ENCODE measurements at places on chromosomes 16 and 17.

GRCh38 chr17:3762922-3763776 lies 37.8 kb downstream of the ITGAE start:
- DNase-seq = peak; percentile 78

GRCh38 chr17:17982801-17983200 lies 10.1 kb downstream of the DRC3 start:
- DNase-seq = no peak

DNA sequence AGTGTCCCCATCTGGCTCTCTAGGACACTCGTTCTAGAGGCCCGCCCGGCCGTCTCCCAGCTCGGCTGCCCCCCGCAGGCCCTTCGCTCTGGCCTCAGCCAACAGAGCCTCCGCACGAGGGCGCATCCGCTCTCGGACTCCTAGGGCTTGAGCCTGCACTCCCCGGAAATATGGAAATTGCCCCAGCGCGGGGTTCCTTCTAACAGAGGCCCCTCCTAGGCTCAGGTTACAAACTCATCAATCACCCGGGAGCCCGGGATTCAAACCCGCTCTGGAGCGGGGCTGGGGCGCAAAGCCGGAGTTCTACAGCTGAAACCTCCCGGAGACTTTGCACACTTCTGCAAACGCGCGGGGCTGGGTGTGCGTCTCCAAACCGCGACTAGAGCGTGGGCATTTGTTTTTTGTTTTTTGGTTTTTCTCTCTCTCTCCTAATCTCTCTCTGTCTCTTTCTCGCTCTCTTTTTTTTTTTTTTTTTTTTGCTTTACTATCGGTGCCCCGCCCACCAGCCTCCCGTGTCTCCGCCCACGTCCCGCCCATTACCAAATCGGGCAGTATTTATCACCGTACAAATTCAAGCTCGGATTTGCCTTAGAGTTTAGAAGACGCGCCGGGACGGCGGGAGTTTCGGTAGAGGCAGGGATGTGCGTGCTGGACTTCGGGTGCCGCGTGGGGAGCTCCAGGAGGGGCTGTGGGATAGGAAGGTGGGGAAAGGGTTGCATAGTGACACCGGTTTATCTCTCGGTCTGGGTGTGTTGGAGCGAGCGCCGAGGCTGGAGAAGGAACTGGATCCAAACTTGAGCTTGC lies 2.4 kb upstream of the FOXL1 start:
- DNase-seq = peak; percentile 54

DNA sequence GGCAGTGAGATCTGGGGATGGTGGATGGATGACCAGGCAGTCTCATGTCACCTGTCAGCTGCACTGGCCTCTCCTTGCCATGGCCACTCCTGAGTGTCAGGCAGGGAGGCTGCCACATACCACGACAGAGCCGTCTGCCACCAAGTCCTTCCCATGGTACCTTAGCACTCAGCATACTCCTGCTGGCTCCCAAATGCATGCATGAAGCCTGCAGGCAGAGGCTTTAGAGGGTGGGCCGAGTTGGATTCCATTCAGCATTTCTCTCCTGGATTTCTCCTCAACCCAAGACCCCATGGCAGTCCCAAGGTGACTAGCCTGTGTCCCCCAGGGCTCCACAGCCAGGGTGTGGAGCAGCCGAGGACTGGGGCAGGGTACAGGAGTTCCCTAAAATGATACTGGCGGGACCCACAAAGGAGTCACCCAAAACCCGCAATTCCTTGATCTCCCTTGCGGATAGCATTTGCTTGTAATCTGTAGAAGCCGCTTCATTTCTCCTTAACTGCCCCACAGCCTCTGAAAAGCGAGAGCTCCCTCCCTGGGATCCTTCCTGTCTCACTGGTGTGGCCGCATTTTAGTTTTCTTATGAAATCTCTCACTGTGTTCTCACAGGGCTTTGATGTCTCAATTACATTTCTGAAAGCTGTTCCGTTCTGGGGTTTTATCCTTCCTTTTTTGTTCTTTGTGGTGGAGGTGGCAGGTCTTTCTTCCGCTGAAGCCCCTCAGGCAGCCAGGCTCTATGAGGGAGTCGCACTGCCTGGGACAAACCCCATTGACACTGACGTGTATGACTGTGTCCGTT lies 141.4 kb downstream of the SOCS1 start:
- no peak for DNase-seq

DNA sequence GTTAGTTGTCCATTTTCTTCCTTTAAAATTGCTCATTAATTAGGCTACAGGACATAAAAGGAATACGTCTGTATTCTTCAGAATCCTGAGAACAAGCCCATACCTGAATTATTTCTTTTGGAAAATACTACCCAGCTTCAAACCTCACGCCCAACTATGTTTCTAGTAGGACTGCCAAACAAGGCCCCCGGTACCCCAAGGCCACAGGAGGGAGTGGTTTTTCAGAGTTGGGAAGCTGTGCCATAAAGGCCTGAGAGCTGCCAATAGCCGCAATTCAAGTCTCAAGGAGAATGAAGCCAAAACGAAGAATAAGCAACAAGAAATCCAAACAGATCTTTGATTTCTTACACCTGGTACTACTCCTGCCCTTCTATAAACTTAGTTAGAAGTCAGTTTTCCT lies 48.3 kb downstream of the UBE2G1 start:
- DNase-seq = no peak

GRCh38 chr16:79810449-79811189 lies 210.1 kb upstream of the MAF start:
- DNase-seq = no peak

DNA sequence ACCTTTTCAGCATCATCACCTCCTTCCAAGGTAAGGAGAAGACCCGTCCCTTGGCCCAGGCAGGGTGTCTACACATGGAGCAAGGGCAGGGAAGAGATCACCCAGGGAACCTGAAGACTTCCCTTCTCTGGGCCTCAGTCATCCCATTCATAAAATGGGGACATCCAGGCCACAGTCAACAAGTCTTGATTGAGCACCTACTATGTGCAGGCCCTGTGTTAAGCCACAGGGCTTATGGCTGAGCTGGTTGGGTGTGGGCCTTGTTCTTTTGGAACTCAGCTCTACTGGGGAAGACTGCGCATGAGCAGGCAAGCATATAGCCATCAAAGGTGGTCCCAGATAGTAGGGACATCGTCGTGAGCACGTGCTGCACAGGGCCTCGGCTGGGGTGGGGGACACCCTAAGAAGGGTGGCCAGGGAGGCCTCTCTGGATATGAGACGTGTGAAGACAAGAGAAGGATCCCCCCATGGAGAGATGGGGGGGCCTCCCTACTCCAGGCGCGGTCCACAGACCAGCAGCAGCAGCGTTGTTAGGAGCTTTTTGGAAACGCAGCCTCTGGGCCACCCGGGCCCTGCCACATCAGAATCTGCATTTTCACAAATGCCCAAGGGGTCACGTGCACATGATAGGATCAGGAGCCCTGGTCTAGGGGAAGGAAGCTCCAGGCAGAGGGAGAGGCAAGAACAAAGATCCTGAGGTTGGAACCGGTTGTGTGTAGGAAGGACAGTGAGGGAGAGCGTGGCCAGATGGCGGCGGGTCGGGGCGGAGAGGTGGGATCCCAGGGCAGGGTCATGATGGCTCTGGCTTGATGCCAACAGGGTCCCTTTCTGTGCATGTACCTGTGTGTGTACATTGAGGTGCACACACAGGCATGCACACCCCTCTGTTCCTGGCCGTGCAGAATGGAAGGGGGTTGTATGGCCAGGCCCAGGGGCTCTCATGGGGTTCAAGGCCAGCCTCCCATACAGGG lies 5.9 kb upstream of the ADGRG3 start:
- no peak for DNase-seq

DNA sequence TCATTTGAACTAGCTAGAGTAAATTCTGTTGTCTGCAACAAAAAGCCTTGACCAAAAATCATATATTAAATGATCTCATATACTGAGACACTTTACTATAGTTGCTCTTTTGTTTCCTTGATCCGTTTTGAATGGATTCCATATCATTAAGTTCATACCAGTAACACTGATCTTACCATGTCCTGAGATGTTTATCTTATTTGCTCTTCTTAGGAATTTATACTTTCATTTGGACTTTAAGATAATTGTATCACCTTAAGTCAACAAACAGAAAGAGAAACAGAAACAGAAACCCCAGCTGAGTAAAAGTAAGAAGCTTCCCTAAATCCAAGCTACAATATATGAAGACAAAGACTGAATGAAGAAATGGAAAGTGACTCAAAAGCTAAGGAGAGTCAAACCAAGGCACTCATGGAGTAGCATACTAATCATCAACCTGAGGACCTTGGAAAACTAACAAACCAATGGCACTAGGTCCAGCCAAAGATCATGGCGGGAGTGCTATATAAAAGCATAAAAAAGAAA lies 106.5 kb upstream of the COX10 start:
- no peak for DNase-seq

GRCh38 chr16:53832896-53833544 lies 129.1 kb downstream of the FTO start:
- no peak for DNase-seq

- peak; percentile 76 for DNase-seq
Observed at GRCh38 chr17:83200231-83200699, 120.9 kb downstream of the METRNL start.

- no peak for DNase-seq
Observed at GRCh38 chr17:47210105-47210504, 957 bp downstream of the MYL4 start.

DNA sequence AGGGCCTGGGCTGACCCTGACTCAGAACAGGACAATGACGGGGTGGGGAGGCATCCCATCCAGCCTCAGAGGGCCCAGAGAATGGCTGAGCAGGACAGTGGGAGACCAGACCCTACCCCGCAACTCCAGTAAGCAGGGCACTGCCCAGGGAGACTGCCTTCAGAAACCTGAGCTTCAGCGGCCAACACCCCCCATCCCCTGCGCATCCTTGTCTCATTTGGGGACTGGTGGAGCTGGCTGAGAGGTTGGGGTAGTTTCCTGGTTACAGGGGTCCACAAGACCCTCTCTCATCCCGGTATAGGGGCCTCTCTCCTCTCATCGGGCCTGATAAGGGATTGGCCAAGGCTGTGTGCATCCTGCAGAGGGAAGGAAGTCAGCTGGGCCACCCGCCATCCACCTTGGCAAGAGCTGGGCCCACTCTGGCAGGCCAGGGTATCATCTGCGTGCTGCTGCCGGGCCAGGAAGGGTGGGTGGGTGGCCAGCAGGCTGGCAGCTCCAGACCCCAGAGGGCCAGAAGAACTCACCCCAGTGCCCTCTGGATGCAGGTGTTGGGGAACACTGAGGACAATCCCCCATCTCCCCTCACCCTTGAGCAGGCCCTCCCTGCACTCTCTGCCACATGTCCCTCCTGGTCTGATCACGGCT lies 229.1 kb downstream of the KATNIP start:
- DNase-seq = no peak

DNA sequence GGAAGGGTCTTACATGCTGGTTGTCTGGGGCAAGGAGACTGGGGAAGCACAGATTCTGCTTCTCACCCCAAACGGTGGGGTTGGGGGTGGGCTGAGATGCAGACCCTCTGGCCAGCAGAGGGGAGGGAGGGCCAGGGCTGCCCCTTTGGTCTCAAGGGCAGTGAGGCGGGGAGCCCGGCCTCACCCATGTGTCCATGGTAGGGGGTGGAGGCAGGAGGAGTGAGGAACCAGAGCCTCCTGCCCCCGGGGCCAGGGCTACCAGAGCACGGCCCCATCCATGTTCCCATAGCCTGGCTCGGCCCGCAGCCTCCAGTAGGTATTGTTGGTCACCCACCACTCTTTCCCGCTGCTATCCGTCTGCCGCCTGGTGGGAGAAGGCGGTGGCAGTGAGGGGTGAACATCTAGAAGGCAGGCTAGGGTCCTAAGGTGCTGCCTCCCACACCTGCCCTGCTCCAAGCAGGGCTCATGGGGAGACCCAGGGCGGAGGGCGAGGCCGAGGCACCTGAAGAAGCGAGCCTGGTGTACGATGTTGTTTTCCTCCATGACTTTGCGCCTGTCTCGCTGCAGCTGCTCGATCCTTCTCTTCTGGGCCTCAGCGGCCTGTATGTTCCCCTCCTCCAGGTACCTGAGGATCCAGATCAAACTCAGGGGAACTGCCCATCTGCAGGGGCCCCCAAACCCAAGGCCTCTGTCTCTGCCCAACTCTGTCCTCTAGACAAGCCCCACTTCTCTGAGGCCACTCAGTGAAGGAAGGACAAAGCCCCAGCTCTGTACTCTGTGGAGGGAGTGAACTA lies 13.4 kb downstream of the OSBPL7 start:
- DNase-seq = no peak

GRCh38 chr17:27878776-27879562 lies 14.2 kb downstream of the LYRM9 start:
- no peak for DNase-seq

DNA sequence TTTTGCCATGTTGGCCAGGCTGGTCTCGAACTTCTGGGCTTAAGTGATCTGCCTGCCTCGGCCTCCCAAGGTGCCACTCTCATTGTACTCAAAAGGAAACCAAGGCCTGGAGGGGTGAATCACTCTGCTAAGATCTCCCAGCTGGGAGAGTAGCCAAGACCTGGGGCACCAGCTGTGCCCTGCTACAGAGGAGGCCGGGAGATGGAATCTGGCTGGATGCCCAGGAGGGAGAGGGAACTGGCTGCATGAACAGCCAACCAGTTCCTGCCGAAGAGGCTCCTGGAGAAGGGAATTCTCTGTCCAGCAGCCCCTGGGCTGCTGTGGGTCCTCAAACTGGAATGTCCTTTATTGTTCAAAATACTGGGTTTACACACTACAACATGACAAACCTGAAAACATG lies 238.7 kb upstream of the CIBAR2 start:
- no peak for DNase-seq

- no peak for DNase-seq
Observed at GRCh38 chr17:7018331-7018964, 4.4 kb upstream of the BCL6B start.

- DNase-seq = peak; percentile 90
Observed at GRCh38 chr17:80791758-80792284, 199.8 kb upstream of the CHMP6 start.

DNA sequence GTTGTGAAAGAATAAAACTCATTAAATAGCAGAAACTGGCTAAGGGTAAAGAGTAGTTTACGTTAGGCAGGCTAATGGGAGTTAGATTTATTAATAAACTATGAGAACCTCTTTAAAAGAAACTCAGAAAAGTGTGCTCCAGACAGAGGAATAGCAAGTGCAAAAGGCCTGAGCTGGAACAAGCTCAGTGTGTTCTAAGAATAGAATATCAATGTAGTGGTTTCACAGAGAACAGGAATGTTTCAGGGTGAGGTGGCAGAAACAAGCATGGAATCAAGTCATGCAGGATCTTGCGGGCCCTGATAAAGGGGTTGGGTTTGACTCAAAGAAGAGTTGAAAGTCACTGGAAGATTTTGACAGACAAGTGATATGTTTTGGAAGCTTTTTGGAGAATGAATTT lies 164.0 kb upstream of the HS3ST3A1 start:
- no peak for DNase-seq

GRCh38 chr17:57666201-57666870 lies 78.8 kb downstream of the CCDC182 start:
- DNase-seq = no peak

GRCh38 chr16:10978871-10979446 lies 34.6 kb downstream of the CLEC16A start:
- no peak for DNase-seq

- no peak for DNase-seq
Observed at GRCh38 chr16:58121132-58121531, 8.0 kb downstream of the CFAP20 start.

All from T-helper 2 cell (primary cell).